Stimulated activated CD8-positive, alpha-beta memory T cell treated with anti-CD3 and anti-CD28 coated beads, Interleukin-7, amount 100 ng/mL, for 24 hours (primary cell): ENCODE measurements at places on chromosomes 4 and X.

- no peak for DNase-seq
These were observed 190.6 kb downstream of the PPP3CA start for GRCh38 chr4:101156619-101157310.

DNA sequence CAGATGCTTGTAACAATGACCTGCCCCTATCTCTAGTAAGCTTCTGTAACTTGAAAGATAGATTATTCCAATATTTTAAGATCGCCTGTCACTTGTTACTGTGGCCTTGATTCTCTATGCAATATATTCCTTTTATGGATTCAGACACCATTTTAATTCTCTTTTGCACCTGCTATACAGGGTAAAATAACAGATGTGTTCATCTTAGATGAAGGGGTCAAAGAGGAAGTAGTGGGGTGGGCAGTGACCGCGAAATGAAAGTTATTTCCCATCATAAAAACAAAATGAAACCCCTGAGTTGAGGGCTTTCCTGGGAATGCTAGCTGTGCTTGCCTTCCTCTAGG lies 175.9 kb downstream of the TSPAN5 start:
- no peak for DNase-seq

DNA sequence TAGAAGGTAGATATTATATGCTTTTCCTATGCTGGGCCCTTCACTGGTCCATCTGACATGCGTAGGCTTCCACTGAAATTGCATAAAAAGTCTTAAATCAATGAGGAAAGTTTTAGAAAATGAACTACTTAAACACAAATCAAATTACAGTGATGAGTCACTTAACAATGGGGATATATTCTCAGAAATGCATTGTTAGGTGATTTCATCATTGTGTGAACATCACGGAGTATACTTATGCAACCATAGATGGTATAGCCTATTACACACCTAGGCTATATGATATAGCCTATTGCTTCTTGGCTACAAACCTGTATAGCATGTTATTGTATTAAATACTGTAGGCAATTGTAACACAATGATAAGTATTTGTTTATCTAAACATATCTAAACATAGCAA lies 10.3 kb downstream of the STAP1 start:
- DNase-seq, result no peak

- DNase-seq, result no peak
These were observed 83.6 kb upstream of the LNX1 start for GRCh38 chr4:53674903-53675302.

DNA sequence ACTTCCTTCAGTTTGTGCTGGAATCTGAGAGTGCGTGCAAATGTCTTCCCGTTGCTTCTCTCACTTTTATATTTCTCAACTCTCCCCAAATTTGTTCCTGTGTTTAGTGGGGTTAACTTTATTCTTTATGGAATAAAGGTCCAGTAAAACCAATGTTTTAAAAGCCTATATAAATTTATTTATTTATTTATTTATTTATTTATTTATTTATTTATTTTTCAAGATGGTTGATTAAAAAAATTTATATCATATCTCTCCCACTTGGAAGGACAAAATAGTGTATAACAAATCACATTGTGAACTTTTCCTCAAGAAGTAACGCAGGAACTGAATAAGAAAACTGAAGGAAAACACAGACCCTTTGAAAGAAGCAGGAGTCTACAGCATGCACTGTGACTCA lies 95.3 kb upstream of the ITM2A start:
- no peak for DNase-seq

DNA sequence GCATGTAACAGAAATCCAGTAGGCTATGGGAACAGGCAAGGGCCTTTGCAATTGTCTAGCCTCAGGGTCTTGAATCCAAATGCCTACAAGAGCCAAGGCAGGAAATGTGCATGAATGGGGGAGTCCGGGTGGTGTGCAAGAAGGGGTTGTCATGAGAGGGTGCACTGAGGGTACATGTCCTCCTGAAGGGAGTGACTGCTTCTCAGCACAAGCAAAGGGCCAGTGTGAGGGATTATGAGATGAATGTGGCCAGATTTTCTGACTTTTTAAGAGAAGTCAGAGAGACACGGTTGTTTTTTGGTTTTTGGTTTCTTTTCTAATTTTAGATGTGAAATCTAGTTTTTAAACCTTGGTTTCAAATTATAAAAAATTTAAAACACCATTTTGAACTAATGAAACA lies 76.5 kb upstream of the LSM6 start:
- no peak for DNase-seq

DNA sequence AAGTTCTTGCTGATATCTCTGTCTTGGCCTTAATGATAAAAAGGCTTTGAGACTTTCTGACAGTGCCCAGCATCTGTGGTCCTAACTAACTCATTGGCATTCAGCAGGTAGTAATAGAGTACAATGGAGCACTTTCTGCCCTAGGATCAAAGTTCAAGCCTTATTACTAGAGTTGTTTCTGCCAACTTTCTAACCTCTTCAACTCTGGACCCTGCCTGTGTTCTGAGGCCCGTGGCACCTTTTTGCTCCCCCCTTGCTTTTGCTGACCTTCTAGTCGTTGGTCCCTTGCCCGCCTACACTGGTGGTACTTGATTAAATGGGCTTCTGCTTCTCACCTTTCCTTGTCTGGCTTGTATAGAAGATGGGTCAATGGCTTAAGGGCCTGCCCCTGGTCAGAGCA lies 126.3 kb downstream of the PPARGC1A start:
- DNase-seq, result no peak

DNA sequence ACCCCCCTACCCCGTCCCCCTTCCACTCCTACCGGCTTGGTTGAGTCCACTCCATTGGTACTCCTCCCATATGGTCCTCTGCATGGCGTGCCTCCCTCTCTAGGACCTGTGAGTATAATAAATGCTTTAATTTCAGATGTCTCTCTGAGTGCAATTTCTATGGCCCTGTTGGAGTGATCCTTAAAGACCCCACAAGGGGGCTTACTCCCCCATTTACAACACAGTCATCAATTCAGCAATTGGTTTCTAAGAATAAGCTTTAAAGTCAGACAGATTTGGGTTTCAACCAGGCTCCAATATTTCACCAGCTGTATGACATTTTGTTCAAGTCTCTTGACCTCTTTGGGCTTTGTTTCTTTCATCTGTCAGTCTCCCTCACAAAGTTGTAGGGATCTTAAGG lies 38.7 kb downstream of the TFDP3 start:
- DNase-seq, result no peak

DNA sequence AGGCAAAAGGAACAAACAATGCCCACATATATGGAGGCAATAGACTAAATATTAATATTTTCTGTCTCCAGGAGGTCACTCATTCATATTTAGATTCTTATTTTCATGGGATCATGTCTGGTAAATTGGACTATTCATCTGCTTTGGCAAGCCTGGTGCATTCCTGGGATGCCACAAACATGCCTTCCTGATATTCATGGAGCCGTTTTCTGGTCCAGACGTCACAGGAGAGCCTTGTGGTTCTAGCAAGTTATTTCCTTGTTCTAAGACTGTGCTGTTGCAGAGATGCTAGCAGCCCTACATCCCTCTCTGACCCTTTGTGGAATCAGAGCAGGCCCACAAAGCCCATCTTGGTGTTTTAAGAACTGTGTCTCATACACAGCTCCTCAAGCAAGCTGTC lies 16.1 kb upstream of the EXOSC9 start:
- no peak for DNase-seq

- no peak for DNase-seq
These were observed 5.7 kb downstream of the ACOT9 start for GRCh38 chrX:23737413-23737812.

GRCh38 chrX:96861661-96862060 lies 22.0 kb upstream of the RPA4 start:
- DNase-seq, result no peak

- DNase-seq, result no peak
These were observed 118.0 kb downstream of the SLC4A4 start for GRCh38 chr4:71456841-71457240.

DNA sequence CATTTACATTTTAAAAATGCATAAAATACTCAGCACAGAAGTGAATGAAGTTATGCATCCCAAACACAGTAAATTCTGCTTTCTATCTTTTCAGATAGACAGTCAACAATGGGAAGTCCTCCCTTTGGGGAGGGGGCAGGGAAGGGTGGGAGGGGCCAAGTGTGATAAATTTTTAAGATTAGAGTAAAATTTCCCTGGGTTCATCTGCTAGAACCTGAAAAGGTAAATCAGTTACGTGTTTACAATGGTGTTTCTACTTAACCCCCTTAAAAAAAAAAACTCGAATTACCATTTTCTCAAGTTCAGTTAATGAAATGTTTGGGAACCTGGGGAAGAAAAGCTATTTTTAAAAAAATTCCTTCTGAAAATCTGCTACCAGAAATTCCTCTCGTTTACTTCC lies 9.1 kb downstream of the PITX2 start:
- no peak for DNase-seq

GRCh38 chr4:121784401-121784800 lies 16.7 kb upstream of the EXOSC9 start:
- no peak for DNase-seq

DNA sequence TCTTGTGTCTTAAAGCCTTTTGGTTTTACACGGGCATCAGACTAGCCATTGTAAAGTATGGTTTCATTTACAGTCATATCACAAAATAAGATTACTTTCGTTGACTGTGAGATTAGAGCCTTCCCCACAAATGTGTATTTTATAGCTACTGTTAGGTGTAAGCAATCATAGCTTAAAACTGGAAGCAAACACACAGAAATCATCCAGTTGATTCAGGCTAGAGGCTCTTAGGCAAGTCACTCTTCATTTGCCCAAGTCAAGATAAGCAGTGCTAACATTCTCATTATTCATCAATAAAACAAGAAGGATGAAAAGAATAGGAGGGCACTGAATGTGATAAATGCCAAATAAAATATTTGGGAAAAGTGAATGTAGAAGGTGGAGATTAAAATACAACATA lies 448.7 kb upstream of the FAM241A start:
- DNase-seq, result no peak

DNA sequence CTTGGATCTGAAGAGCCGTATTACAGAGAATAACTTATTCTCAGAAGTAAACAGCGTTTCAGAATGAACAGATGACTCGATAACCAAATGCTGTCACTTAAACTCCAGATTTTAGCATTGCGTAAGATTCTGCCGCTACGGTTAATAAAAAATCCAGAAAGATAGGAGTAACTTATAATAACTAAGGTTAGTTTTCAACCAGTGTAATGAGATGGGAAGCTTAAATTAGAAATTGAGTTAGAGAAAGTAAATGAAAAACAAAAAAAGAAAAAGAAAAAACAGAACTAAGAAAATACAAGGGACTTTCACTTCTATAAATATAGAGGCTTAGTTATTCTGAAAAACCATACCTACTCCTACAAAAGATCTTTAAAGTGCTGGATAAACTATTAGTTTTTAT lies 13.1 kb upstream of the PARM1 start:
- DNase-seq, result no peak

GRCh38 chr4:151566053-151566452 lies 157.1 kb downstream of the FHIP1A start:
- DNase-seq, result no peak

- no peak for DNase-seq
These were observed 141.6 kb downstream of the AASDH start for GRCh38 chr4:56245547-56246232.

DNA sequence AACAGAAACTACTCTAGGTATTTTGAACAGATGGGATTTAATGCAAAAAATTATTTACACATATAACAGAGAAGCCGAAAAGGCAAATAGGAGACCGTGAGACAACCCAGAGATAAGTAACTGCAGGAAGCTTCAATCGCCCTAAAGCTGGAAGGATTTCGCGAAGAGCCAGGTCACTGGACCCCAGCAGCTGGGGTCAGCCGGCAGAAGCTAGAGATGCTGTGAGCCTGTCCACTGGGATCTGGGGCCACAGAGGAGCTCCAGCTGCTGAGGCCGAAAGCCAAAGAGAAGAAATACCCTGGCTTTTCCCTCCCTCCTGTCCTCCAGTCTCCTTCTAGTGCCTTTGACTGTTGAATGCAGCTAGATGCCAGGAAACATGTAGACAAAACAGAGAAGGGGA lies 192.8 kb upstream of the BCOR start:
- no peak for DNase-seq

DNA sequence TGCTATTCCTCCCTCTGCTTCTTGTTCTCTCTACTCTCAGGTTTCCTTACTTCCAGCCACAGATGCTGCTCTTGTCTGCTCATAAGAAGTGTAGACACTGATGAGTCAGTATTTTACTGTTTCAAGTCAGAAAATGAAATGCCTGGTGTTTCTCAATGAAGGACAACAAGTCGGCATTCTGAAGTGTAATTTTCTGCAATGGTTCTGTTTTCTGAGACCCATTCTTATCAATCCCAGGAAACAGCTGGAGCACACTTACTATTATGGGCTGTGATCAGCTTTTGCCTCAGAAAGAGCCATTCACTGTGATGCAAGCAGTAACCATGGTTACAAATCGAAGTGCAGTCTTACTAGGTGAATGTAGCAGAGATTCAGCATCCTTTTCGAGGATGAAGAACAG lies 42.0 kb downstream of the SLC4A4 start:
- no peak for DNase-seq

DNA sequence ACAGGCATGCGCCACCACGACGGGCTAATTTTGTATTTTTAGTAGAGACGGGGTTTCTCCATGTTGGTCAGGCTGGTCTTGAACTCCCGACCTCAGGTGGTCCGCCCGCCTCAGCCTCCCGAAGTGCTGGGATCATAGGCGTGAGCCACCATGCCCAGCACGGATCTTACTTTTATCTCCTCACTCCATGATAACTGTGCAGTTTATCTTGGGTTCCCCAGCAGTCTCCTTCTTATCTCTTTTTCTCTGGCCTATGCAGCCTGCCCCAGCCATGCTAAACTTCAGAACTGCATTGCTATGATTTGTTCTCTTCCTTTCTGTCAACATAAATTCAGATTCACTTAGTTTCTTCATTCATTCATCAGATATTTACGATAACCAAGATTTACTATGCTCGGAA lies 22.4 kb downstream of the PAGE1 start:
- no peak for DNase-seq

DNA sequence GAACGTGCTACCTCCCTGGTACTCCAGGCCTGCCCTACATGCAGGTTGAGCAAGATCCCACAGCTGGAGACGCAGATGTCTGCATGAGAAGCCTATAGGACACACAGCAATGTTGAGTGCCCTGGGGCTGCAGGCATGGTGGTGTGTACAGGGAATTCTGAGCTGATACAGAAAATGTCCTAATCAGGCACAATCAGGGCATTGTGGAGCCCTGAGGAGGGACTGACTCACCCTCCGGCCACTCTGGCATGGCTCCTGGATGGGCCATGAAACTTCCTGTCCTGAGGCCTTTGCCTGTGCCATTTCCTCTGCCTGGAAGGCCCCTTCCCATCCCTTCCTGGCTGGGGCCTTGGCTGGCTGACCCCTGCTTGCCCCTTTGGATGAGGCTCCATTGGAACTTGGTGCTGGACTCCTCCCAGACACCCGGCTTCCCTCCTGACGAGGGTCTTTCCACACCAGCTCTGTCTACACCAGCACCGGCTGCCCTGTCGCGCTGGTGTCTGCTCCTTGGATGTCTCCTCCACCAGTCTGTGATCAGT lies 16.7 kb upstream of the AFAP1 start:
- no peak for DNase-seq

DNA sequence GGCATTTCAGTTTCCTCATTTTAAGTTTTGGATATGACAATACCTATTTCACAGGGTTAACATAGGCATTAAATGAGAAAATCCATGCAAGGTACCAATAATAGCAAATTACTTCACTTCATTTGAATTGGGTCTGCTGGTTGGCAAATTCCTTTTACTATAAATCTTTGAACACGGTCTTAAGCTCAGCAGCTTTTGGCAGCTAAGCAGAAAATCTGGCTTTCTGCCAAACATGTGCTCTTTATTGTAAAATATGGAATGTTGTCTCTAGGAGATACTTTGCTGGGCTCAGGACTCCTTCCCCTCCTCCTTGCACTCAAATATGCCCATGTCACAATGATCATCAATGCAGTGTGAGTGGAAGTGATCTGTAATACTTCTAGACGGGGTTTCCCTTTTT lies 16.8 kb upstream of the DMP1 start:
- no peak for DNase-seq
